ENCODE measurements at places on chromosomes 6 and 20. TPM values are rescaled to one million over a fixed set of nuclear protein-coding genes. Genes with fewer than 3 reads are reported as not detected.

The ZFP57 gene
- total RNA-seq: not detected

GRCh38 chr6:15403094-15403755 lies 157.4 kb downstream of the JARID2 start:
- H3K27me3 ChIP-seq: no peaks in the 10 kb centered on the region
- no peak overlapping the region for H3K27ac ChIP-seq
- peaks cover 44% of the 10 kb centered on the region for H3K4me1 ChIP-seq
- no peak for DNase-seq
- H3K36me3 ChIP-seq: no peaks in the 10 kb centered on the region

- H3K36me3 ChIP-seq: no peaks in the 10 kb centered on the region
- no peaks in the 10 kb centered on the region for H3K4me1 ChIP-seq
- H3K4me3 ChIP-seq: no peak overlapping the region
- DNase-seq: no peak
- H3K27ac ChIP-seq: no peak overlapping the region
- H3K27me3 ChIP-seq: no peaks in the 10 kb centered on the region
Observed at GRCh38 chr6:115969930-115970273, 90.8 kb downstream of the FRK start.

- no peaks in the 10 kb centered on the region for H3K27me3 ChIP-seq
- peaks cover 4% of the 10 kb centered on the region for H3K36me3 ChIP-seq
- DNase-seq: no peak
Observed at GRCh38 chr6:15358579-15359327, 112.9 kb downstream of the JARID2 start.

DNA sequence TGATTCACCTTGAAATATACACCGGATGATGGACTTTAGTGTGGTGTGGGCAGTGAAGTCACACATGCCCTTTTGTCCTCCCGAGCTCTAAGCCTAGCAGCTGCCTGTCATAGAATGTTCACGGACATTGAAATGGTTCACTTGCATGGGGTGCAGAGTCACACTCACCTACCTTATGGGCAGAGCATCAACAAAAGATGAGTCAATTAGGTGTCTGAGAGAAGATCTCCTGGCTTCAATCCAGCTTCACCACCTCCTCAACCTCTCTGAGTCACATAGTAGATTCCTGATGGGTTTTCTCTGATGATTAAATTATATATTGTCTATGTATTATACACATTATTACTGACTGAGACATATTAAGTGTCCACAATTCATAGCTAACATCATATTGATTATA lies 48.1 kb upstream of the HLA-E start:
- no peak overlapping the region for H3K4me3 ChIP-seq
- peaks cover 37% of the 10 kb centered on the region for H3K27me3 ChIP-seq
- DNase-seq: no peak
- peaks cover 6% of the 10 kb centered on the region for H3K4me1 ChIP-seq
- no peak overlapping the region for H3K27ac ChIP-seq
- H3K36me3 ChIP-seq: no peaks in the 10 kb centered on the region

The SPAG4 gene
- 0.76 TPM for total RNA-seq

- no peak overlapping the region for H3K27ac ChIP-seq
- DNase-seq: no peak
- H3K4me3 ChIP-seq: no peak overlapping the region
- H3K4me1 ChIP-seq: no peaks in the 10 kb centered on the region
Observed at GRCh38 chr6:165404697-165405096, 95.3 kb upstream of the C6orf118 start.

GRCh38 chr20:3825526-3825925 lies 5.2 kb downstream of the AP5S1 start:
- no peaks in the 10 kb centered on the region for H3K4me1 ChIP-seq
- DNase-seq: no peak
- H3K27ac ChIP-seq: no peak overlapping the region
- H3K36me3 ChIP-seq: peaks cover 15% of the 10 kb centered on the region
- no peaks in the 10 kb centered on the region for H3K27me3 ChIP-seq

DNA sequence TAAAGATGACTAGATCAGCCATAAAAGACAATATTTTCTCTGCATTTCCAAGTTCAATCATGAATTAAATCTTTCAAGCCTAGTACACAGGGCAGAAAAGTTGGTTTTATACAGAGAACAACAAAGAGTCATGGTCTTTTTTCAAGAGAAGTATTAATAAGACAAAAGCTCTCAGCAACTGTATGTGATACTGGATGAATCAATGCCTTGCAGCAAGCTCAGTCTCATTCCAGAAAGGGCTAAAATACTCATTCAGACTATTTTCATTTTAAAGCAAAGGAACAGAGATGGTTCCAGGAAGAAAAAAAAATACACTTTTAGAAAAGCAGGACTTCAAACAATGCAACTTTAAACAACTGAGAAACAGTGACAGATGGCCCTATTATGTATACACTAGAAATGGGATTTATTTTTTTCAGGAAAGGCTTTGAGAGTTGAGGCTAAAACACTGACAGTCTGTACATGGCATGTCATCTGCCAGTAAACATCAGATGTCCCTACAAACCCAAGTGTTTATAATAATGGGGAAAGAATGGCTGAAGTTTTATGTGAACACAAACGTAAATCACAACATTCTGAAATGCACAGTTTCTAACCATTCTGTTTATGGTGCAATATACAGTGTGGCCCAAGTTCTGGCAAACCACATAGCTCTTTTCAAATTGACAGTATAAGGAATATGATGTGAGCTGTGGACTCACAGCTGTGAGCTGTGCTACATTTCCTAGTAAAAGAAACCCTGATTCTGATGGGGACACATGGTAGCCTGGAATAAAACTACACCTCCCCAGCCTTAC lies 114.3 kb upstream of the DST start:
- no peaks in the 10 kb centered on the region for H3K36me3 ChIP-seq
- no peak for DNase-seq

- no peak overlapping the region for H3K4me3 ChIP-seq
- no peak overlapping the region for H3K27ac ChIP-seq
- no peaks in the 10 kb centered on the region for H3K4me1 ChIP-seq
- DNase-seq: no peak
- no peaks in the 10 kb centered on the region for H3K27me3 ChIP-seq
- H3K36me3 ChIP-seq: no peaks in the 10 kb centered on the region
Observed at GRCh38 chr6:41494212-41495110, 51.7 kb upstream of the FOXP4 start.

The MCM8 gene
- 8.3 TPM for total RNA-seq

The DOK5 gene
- not detected for total RNA-seq

- H3K27me3 ChIP-seq: no peaks in the 10 kb centered on the region
- no peaks in the 10 kb centered on the region for H3K36me3 ChIP-seq
- peaks cover under 1% of the 10 kb centered on the region for H3K4me1 ChIP-seq
Observed at GRCh38 chr20:63320041-63320511, 27.1 kb downstream of the COL20A1 start.

The PNPLA1 gene
- not detected for total RNA-seq

DNA sequence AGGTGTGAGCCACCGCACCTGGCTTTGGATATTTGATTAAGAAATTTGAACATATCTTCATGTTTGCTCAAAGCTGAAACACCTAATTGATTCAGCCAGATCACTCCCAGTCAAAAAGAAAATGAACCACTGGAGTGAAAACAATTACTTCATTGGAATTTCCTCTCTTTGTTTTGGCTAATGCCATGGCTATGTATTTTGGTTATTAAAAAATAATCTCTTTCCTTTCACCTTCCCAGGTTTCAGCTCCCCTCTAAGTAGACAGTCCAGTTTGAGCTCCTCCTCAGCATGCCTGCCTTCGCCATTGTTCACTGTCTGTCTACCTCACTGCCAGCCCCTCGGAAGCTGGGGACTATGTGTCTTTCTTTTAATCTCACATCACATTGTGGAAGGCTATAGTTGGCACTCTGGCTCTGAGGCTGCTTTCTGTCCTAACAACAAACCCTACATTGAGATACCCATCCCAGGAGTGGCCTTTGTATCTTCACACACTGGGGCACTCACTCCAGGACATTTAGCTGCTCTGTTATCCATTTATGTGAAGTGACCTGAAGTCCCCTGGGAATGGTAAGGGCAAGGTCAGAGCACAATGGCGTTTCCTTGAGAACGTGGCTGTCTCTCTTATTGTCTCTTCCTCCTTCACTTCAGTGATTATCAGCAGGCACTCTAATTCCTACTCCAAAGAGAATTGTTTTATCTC lies 764.0 kb upstream of the CITED2 start:
- H3K4me1 ChIP-seq: no peaks in the 10 kb centered on the region
- H3K27me3 ChIP-seq: no peaks in the 10 kb centered on the region
- H3K27ac ChIP-seq: no peak overlapping the region
- H3K36me3 ChIP-seq: no peaks in the 10 kb centered on the region

- DNase-seq: no peak
- H3K27me3 ChIP-seq: no peaks in the 10 kb centered on the region
- H3K4me1 ChIP-seq: no peaks in the 10 kb centered on the region
- H3K27ac ChIP-seq: no peak overlapping the region
Observed at GRCh38 chr6:19438566-19439353, 398.4 kb upstream of the ID4 start.

- no peak overlapping the region for H3K27ac ChIP-seq
- no peaks in the 10 kb centered on the region for H3K4me1 ChIP-seq
- no peak for DNase-seq
Observed at GRCh38 chr6:46940433-46941226, 18.9 kb upstream of the ADGRF5 start.

- no peak overlapping the region for H3K27ac ChIP-seq
- H3K36me3 ChIP-seq: no peaks in the 10 kb centered on the region
- H3K4me1 ChIP-seq: no peaks in the 10 kb centered on the region
- H3K27me3 ChIP-seq: no peaks in the 10 kb centered on the region
- H3K4me3 ChIP-seq: no peak overlapping the region
Observed at GRCh38 chr20:61162451-61162850, 89.6 kb upstream of the CDH4 start.

The TMEM14B gene
- total RNA-seq: 69.5 TPM

The SCRT2 gene
- total RNA-seq: not detected

- no peaks in the 10 kb centered on the region for H3K36me3 ChIP-seq
- DNase-seq: peak; percentile 71
- peak overlapping the region; percentile 90 for H3K4me3 ChIP-seq
- H3K27ac ChIP-seq: peak overlapping the region; percentile 95
Observed at GRCh38 chr6:147203311-147204059, 732 bp upstream of the STXBP5 start.

The PSORS1C1 gene
- not detected for total RNA-seq

- no peak overlapping the region for H3K27ac ChIP-seq
- no peaks in the 10 kb centered on the region for H3K36me3 ChIP-seq
- no peak for DNase-seq
- no peak overlapping the region for H3K4me3 ChIP-seq
- no peaks in the 10 kb centered on the region for H3K27me3 ChIP-seq
Observed at GRCh38 chr6:141110481-141110880, 1022.2 kb upstream of the GJE1 start.

DNA sequence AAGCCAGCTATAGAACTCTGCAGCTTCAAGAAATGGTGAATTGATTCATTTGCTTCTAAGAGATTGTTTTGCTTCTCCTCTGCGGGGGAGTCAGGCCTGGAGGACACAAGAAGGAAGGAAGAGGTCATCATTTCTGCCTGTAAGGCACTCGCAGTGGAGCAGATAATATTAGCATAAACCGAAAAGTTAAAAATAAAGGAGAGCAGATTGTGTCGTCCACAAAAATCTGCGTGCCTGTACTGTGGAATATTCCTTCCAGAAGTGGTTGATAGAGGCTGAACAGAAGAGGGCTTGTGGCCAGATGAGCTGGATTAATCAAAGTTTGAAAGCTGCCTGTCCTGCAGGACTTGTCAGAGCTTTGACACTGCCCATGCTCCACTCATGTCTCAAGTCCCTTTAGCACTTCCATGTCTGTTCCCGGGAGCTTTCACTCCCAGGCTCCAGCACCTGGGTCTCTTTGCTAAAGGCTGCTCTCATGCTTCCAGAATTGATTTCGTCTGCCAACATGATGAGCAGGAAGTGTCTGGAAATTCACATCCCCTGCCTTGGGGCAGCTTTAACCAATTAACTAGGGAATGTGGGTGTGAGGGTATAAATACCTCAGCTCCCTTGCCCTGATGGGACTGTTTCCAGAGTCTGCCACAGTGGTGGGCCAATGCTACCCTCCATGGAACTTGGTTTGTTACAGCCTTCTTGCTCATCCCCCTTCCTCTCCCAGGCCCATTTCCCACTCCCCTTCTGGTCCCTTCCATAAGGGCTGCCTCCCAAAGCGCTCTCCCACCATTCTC lies 65.1 kb upstream of the STX16 start:
- H3K4me1 ChIP-seq: peaks cover 2% of the 10 kb centered on the region
- no peak overlapping the region for H3K27ac ChIP-seq
- DNase-seq: no peak
